Cardiac muscle cell (in vitro differentiated cells and primary cell): ENCODE measurements at places on chromosomes 7 and 10. TPM values are rescaled to one million over a fixed set of nuclear protein-coding genes. Genes with fewer than 3 reads are reported as not detected.

- peaks cover 6% of the 10 kb centered on the region for H3K4me1 ChIP-seq
- H3K27me3 ChIP-seq, result no peaks in the 10 kb centered on the region
- no peak for DNase-seq
- no peak overlapping the region for H3K27ac ChIP-seq
Measured at GRCh38 chr7:122136078-122136477, 8.0 kb downstream of the AASS start.

DNA sequence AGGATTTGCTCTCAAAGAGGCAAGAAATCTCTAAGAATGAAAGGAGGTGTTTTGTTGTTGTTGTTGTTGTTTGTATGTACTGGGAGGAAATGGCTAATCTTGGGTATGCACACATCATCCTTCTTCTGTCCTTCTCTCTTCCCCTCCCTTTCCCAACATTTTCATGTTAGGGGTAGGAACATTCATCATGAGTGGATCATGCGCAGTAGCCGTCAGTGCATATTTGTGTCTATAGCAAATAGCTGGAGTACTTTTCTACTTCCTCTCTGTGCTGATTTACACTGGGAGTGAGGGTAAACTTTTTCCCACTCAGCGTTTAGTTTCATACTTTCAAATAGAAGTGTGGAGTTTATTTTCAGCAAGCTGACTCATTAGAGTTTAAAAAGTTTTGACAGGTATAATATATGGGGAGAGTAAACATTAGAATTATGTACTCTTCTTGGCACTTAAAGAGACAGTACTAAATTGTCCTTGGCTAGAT, 80.5 kb upstream of the PRKG1 start:
- no peaks in the 10 kb centered on the region for H3K36me3 ChIP-seq
- peaks cover 13% of the 10 kb centered on the region for H3K27me3 ChIP-seq
- no peak overlapping the region for H3K4me3 ChIP-seq
- H3K4me1 ChIP-seq, result peaks cover 27% of the 10 kb centered on the region
- peak overlapping the region; percentile 13 for H3K27ac ChIP-seq

PITX3 gene
- 5.5 and 14.3 TPM in 2 replicates for total RNA-seq

DNA sequence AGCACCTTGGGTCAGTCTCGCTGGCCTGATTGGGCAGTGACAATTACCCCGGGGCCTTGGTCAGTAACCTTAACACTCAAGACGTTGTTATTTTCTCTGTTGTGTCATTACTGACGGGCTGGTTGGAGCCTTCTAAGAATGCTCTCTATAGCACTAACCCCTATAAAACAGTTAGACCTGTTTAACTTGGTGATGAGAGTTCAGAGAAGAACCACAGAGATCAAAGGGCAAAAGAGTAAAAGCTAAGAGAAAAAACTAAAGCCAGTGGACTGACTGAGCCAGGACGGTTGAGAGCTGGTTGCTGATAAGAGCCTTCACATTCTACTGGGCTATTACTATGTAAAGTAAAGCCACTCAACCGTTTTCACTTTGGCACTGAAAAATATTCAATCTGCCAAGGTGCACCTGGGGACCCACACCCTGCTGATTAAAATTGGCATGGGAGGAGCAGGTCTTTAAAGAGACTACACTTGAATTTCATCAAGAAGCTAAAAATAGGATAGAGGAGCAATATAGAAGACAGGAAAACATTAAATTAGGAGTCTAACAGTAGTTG, 13.6 kb upstream of the ITGB1 start:
- peak overlapping the region; percentile 45 for H3K27ac ChIP-seq
- H3K4me1 ChIP-seq, result peaks cover 18% of the 10 kb centered on the region
- no peaks in the 10 kb centered on the region for H3K36me3 ChIP-seq
- DNase-seq, result no peak

ASB10 gene
- 1.0 and 1.4 TPM in 2 replicates for total RNA-seq

GRCh38 chr10:17951868-17952371, at the start of gene SLC39A12:
Gene SLC39A12 (plus strand): TSS chr10:17951918. CDS start chr10:17953277, 1,359 bp downstream.
- no peak within 1 kb of the TSS for H3K27ac ChIP-seq
- no peaks in the 10 kb centered on the region for H3K4me1 ChIP-seq
- peak; percentile 33 for DNase-seq
- H3K4me3 ChIP-seq, result no peak within 1 kb of the TSS

TMEM176B gene
- total RNA-seq, result 25.6 and 30.6 TPM in 2 replicates

GRCh38 chr7:4220011-4220410, 462.1 kb upstream of the FOXK1 start:
- no peak overlapping the region for H3K27ac ChIP-seq
- H3K4me1 ChIP-seq, result no peaks in the 10 kb centered on the region
- no peaks in the 10 kb centered on the region for H3K27me3 ChIP-seq
- no peaks in the 10 kb centered on the region for H3K36me3 ChIP-seq
- no peak for DNase-seq

GRCh38 chr10:58645416-58646146, 132.9 kb downstream of the BICC1 start:
- no peaks in the 10 kb centered on the region for H3K4me1 ChIP-seq
- H3K27me3 ChIP-seq, result no peaks in the 10 kb centered on the region
- DNase-seq, result peak; percentile 66

GRCh38 chr10:142371-142770, 7.1 kb downstream of the ZMYND11 start:
- H3K36me3 ChIP-seq, result no peaks in the 10 kb centered on the region
- H3K4me3 ChIP-seq, result no peak overlapping the region
- DNase-seq, result no peak
- no peaks in the 10 kb centered on the region for H3K27me3 ChIP-seq
- H3K4me1 ChIP-seq, result peaks cover 10% of the 10 kb centered on the region

GRCh38 chr10:70753026-70753663, 32.0 kb downstream of the TBATA start:
- no peaks in the 10 kb centered on the region for H3K27me3 ChIP-seq

DNA sequence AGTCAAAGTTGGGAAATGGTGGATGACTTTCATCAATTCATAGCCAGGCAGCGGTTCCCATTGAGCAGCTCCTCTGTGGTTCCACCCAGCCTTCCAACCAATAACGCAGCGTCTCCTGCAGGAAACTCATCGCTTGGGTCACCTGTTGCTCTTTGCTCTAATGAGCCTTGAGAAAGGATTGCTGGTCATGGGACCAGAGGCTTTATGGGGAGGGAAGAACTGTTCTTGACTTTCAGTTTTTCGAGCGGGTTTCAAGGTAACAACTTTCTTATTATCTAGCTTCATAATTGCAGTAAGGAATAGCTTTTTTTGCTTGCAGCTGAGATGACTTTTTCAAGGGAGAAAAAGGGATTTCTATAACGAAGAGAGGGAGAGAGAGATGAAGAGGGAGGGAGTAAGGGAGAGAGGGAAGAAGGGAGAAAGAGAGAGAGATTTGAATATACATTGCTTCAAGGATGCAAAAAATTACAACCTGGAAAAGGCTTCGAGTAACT, 405 bp upstream of the ENTPD1 start:
- peaks cover 9% of the 10 kb centered on the region for H3K4me1 ChIP-seq
- DNase-seq, result peak; percentile 13
- peaks cover 4% of the 10 kb centered on the region for H3K27me3 ChIP-seq
- H3K27ac ChIP-seq, result no peak overlapping the region
- peak overlapping the region; percentile 13 for H3K4me3 ChIP-seq

SEMA4G gene
- total RNA-seq, result 8.1 and 18.1 TPM in 2 replicates

DNA sequence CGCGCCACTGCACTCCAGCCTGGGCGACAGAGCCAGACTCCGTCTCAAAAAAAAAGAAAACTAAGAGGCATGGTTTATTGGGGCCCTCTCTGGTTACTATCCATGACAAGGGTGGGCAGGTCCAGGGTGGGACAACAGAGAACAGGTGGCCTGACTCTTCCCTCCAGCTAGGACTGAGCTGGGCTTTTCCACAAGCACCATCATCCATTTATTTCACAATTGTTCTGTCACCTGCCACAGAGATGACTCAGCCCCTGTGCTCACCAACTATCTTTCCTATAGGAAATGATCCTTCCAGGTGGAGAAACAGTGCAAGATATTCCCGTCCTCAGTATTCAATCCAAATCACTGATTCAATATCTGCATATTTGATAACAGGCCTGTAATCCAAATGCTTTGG, 44.9 kb upstream of the MYL10 start:
- no peak for DNase-seq
- H3K27me3 ChIP-seq, result no peaks in the 10 kb centered on the region
- H3K36me3 ChIP-seq, result no peaks in the 10 kb centered on the region
- no peak overlapping the region for H3K4me3 ChIP-seq
- no peaks in the 10 kb centered on the region for H3K4me1 ChIP-seq

- DNase-seq, result no peak
- H3K4me1 ChIP-seq, result peaks cover 5% of the 10 kb centered on the region
- H3K27ac ChIP-seq, result no peak overlapping the region
- H3K27me3 ChIP-seq, result peaks cover under 1% of the 10 kb centered on the region
Measured at GRCh38 chr7:24390376-24391157, 106.6 kb downstream of the NPY start.

DDX56 gene
- 52.3 and 65.2 TPM in 2 replicates for total RNA-seq

DNA sequence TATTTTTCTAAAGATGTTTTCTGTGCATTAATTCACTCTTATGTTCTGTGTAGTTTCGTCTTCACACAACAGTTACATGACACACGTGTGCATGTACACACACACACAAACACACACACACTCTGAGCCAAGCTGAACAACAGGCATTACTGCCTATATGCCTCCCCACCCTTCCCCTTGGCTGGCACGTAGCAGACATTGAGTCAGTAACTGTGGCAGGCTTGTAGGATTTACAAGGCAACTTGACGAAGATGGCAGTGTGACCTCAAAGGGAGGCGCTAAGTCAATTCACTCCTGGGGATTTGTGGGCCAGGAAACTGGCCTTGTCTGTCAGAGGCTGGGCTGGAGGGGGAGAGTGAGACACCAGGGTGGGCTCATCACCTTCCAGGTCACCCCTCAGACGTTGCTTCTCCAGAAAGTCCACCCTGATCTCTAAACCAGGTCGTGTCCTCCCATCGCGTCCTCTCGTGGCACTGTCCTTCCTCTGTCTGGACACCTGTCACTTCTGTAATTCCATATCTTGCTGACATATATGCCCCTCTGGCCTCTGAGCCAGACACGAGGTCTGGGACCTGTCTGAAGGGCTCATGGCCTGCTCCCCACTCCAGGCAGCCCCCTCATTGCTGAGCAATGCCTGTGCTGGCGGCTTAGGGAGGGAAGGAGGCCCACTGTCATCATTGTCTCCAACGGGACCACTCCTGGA, 41.1 kb upstream of the INPP5A start:
- H3K27me3 ChIP-seq, result no peaks in the 10 kb centered on the region
- no peak for DNase-seq
- H3K27ac ChIP-seq, result no peak overlapping the region
- no peak overlapping the region for H3K4me3 ChIP-seq
- no peaks in the 10 kb centered on the region for H3K36me3 ChIP-seq

DNA sequence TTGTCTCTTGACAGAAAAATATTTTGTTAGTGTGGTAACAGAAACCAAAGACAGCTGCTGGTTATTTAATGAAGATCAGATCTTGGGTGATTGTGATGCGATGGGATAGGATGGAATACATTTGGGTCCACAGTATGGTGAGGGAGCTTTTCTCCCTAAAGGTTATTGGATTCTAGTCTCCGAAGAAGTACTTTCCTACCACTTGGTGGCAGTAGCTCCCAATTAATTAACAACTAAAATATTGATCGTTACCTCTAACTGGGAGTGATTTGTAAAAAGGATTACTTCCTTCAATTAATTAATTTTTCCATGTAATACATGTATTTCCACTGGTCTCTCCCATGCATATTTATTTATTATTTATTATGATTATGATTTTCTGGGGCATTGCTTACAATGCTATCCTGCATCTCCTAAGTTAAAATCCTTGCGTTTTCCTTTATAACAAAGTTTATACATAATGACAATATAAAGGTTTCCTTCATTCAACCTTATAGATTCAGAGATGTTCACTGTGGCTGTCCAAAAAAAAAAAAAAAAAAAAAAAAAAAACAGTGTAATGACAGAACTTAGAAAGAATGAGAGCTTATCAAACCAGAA, 25.6 kb downstream of the TMEM196 start:
- peaks cover 10% of the 10 kb centered on the region for H3K4me1 ChIP-seq
- H3K4me3 ChIP-seq, result no peak overlapping the region
- H3K36me3 ChIP-seq, result no peaks in the 10 kb centered on the region
- H3K27me3 ChIP-seq, result no peaks in the 10 kb centered on the region
- DNase-seq, result peak; percentile 52

GRCh38 chr7:1562597-1563051, 6.6 kb upstream of the TMEM184A start:
- peak overlapping the region; percentile 48 for H3K27ac ChIP-seq
- no peaks in the 10 kb centered on the region for H3K36me3 ChIP-seq
- H3K4me1 ChIP-seq, result peaks cover 7% of the 10 kb centered on the region
- DNase-seq, result no peak
- no peaks in the 10 kb centered on the region for H3K27me3 ChIP-seq

- H3K27ac ChIP-seq, result no peak overlapping the region
- no peaks in the 10 kb centered on the region for H3K27me3 ChIP-seq
- DNase-seq, result peak; percentile 35
- H3K4me1 ChIP-seq, result peaks cover 29% of the 10 kb centered on the region
- H3K4me3 ChIP-seq, result no peak overlapping the region
Measured at GRCh38 chr7:91784469-91784868, 96.0 kb downstream of the MTERF1 start.

FXYD4 gene
- not detected in 2 replicates for total RNA-seq

DNA sequence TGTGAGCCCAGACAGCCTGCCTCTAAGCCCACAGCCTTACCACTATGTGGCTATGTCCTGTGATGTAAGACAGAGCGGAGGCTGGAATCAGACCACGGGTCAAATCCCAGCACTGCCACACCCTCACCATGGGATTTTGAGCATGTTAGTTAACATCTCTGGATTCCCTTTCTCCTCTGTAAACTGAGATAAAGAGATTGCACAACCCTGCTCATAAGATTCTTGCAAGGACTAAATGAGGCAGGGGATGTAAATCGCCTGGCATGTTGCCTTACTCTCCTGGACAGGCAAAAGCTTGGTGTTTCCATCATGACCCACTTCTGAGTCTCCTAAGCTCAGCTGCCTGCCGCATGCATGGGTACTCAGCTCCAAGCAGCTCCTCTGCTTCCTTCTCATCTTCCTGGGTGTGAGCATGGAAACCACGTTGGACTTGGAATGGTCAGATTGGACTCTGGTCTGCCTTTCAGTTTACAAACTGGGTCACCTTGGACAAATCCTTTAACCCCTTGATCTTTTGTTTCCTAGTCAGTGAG, 41.3 kb upstream of the MTURN start:
- no peak overlapping the region for H3K4me3 ChIP-seq
- H3K27me3 ChIP-seq, result no peaks in the 10 kb centered on the region
- no peaks in the 10 kb centered on the region for H3K36me3 ChIP-seq
- H3K27ac ChIP-seq, result no peak overlapping the region
- H3K4me1 ChIP-seq, result no peaks in the 10 kb centered on the region

GRCh38 chr10:115937768-115938056, 335.3 kb downstream of the GFRA1 start:
- no peaks in the 10 kb centered on the region for H3K27me3 ChIP-seq
- no peak overlapping the region for H3K27ac ChIP-seq
- no peak overlapping the region for H3K4me3 ChIP-seq
- no peak for DNase-seq
- H3K4me1 ChIP-seq, result no peaks in the 10 kb centered on the region

FAM131B gene
- 0.71 and 3.0 TPM in 2 replicates for total RNA-seq
